Brain microvascular endothelial cell (primary cell): ENCODE measurements at places on chromosomes 16 and 17.

DNA sequence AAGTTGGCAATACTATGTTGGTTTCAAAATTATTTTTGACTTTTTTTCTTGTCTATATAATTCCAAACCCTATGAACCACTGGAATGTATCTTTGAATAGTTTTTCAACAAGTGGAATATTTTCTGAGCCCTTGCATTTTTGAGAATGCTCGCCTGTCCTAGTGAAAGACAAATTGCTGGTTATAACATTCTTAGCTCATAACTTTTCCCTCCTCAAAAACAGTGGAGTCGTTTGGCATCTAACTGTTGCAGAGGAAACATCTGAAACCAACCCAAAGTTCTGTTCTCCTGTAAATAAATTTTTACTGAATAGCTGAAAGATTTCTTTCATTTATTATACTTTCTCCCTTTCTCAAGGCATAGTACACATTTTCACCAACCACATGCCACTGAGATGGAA lies 11.3 kb upstream of the COX10 start:
- DNase-seq, result no peak

GRCh38 chr17:57781386-57782061 lies 36.4 kb upstream of the CCDC182 start:
- DNase-seq, result no peak

DNA sequence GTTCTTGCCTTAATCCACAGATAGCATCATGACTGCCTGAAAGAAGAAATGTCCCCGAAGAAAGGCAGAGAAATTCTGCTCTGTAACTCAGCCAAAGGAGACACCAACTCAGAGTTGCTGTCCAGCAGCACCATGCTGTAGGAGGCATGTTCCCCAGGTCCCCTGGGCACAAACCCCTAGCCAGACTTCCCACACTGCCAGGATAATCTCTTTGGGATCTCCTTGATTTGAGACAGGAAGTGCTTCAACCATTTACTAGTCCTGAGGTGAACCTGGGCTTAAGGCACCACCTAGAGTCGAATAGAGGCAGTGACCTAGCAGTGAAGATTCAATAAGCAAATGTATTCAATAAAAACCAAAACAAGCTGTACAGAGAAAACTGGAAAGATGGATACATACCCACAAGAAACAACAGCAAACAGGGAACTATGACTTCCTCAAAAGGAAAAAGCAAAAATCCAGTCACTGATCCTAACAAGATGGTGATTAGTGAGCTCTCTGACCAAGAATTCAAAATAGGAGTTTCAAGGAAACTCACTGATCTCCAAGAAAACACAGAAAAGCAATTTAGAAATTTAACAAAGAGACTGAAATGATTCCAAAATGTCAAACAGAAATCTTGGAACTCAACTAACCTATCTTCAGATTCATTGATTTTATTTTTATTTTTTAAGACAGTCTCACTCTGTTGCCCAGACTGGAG lies 5.7 kb downstream of the OR4D2 start:
- peak; percentile 12 for DNase-seq

- DNase-seq, result no peak
Observed at GRCh38 chr17:50691550-50692447, 15.9 kb downstream of the ANKRD40 start.

- DNase-seq, result no peak
Observed at GRCh38 chr17:73635101-73635817, 9.0 kb downstream of the SDK2 start.

- no peak for DNase-seq
Observed at GRCh38 chr16:80990978-80991377, 15.7 kb downstream of the CMC2 start.

DNA sequence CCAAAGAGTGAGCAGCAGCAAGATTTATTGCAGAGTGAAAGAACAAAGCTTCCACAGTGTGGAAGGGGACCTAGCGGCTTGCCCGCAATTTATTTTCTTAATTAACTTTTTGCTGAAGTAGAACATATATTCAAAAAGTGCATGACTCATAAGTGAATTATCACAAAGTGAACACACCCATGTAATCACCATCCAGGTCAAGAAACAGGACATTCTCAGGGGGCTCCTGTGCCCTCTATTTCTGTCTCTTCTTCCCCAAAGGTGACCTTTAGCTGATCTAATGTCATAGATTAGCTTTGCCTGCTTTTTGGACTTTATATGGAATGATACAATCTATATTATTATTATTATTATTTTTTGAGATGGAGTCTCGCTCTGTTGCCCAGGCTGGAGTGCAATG lies 19.9 kb downstream of the ERAL1 start:
- no peak for DNase-seq

DNA sequence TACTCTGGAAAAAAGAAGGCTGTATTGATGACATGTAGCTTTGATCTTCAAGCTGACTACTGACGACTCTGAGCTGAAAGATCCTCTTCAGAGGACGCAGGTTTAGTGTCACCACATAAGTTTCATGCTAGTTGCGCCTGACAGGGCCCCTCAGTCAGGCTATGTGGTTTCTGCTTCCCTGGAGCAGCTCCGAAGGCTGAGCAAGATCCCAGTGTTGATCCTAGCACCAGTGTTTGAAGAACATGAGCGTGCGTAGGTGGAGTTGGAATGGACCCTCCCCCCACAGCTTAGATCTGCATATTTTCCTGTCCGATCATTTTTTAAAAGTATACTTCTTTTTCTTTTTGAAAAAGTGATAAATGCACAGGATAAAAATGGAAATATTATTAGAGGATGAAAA lies 17.3 kb downstream of the BANP start:
- DNase-seq, result peak; percentile 53
